ENCODE measurements at places on chromosomes 2 and 18.

DNA sequence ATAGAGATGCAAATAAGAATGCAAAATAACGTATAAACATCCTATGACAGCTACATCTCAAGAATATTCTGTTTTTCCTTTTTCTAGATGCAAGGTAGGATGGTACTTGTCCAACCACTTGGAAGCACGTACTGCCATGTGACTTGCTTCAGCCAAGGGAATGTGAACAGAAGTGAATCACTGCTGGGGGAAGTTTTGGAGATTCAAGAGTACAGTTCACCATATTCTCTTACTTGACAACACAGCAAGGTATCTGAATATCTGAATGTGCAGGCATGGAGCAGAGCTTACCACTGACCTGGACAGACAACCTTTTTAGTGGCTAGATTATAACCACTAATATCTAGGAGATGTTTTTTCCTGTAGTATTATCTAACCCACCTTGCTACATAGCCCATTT, 53.0 kb downstream of the TRIP12 start:
- no peak for DNase-seq
- H3K27ac ChIP-seq = no peak overlapping the region
- H3K36me3 ChIP-seq = peaks cover 33% of the 10 kb centered on the region
- H3K27me3 ChIP-seq = no peaks in the 10 kb centered on the region
- H3K4me1 ChIP-seq = peaks cover 32% of the 10 kb centered on the region

GRCh38 chr2:158893026-158893425, 75.4 kb upstream of the TANC1 start:
- H3K27me3 ChIP-seq = no peaks in the 10 kb centered on the region
- H3K4me3 ChIP-seq = no peak overlapping the region
- H3K36me3 ChIP-seq = no peaks in the 10 kb centered on the region

DNA sequence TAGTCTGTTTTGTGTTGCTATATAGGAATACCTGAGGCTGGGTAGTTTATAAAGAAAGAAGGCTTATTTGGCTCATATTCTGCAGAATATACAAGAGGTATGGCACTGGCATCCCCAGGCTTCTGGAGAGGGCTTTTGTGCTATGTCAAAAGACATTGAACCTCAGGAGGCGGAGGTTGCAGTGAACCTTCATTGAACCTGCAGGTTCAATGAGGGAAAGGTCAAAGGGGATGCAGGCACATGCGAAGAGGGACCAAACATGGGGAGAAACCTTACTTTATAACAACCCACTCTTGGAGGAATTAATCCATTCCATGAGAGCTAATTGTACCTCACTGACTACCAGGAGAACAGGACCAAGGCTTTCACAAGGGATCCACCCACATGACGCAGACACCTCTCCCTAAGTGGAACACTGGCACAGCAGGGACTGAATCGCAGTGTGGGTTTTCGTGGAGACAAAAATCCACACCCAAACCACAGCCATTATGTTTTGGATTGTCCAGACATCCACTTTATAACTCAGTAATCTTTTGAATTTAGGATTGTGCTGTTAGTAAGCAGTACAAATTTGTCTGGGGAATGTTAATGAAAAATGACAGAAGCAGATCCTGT, 4.1 kb upstream of the SERPINB8 start:
- no peak for DNase-seq
- peaks cover 13% of the 10 kb centered on the region for H3K4me1 ChIP-seq
- H3K27me3 ChIP-seq = peaks cover 6% of the 10 kb centered on the region
- H3K27ac ChIP-seq = no peak overlapping the region

- H3K4me1 ChIP-seq = peaks cover 19% of the 10 kb centered on the region
- peaks cover 37% of the 10 kb centered on the region for H3K27me3 ChIP-seq
- H3K36me3 ChIP-seq = peaks cover 4% of the 10 kb centered on the region
- DNase-seq = peak; percentile 53
- H3K4me3 ChIP-seq = no peak overlapping the region
Observed at GRCh38 chr2:8239531-8240088, 442.2 kb upstream of the ID2 start.

DNA sequence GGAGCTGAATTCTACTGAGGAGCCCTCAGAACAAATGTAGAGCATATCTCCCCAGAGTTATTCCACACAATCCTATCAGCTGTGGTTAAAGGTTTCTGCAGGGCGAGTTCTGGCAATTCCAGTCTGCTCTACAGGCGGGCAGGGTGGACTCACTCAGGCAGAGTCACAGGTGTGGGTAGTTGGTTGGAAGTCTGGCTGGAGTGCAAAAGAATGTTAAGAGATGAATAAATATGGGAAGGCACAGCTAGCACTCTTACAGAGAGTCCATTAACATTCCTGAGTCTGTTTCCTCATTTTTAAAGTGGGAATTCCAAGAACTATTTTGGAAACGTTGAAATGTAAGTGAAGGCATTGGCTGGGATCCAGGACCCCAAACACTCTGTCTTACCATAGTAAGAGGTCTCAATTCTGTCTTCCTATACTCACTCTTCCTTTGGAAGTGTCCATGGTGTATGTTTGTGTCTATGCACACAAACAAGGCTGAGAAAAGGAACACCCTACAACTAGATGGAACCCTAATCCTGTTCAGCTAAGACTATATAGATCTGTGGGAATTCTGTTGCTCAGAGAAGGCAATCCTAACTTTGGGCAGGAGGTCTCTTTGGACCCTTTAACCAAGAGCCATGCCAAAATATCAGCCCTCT, 63.3 kb upstream of the AQP4 start:
- H3K36me3 ChIP-seq = no peaks in the 10 kb centered on the region
- no peak overlapping the region for H3K4me3 ChIP-seq
- no peak overlapping the region for H3K27ac ChIP-seq
- no peak for DNase-seq
- H3K27me3 ChIP-seq = peaks cover 3% of the 10 kb centered on the region
- H3K4me1 ChIP-seq = no peaks in the 10 kb centered on the region

DNA sequence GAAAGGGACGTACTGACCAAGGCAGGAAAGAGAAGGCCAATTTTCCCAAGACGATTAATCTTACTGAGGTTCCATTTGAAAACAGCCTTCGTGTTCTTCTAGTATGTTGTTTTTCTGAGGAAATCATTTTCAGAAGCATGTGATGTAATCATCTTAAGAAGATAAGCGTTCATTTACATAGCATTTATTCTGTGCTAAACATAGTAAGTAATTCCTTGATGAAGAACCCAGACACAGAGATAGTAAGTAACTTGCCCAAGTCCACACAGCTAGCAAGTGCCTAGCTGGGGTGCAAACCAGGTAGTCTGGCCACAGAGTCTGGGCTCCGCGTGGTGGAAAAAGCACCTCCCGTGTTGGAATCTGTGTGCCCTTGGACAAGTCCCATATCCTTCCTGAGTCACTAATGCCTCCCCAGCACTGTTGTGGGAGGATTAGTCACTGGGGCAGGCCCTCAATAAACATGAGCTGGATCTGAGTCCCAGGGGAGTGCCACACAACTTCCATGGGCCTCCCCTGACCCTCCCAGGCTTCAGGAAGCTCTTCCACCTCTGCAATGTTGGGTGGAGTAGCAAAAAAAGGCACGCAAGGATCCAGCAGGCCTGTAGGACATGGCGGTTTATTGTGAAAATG, 26.9 kb upstream of the ASAP2 start:
- no peaks in the 10 kb centered on the region for H3K4me1 ChIP-seq
- no peaks in the 10 kb centered on the region for H3K36me3 ChIP-seq
- H3K4me3 ChIP-seq = no peak overlapping the region
- peaks cover 29% of the 10 kb centered on the region for H3K27me3 ChIP-seq
- no peak overlapping the region for H3K27ac ChIP-seq
- DNase-seq = no peak

GRCh38 chr2:215396595-215397313, 39.1 kb downstream of the FN1 start:
- H3K36me3 ChIP-seq = no peaks in the 10 kb centered on the region
- no peak overlapping the region for H3K27ac ChIP-seq
- H3K27me3 ChIP-seq = peaks cover 22% of the 10 kb centered on the region
- H3K4me3 ChIP-seq = no peak overlapping the region

GRCh38 chr18:78773819-78774218, 205.8 kb upstream of the SALL3 start:
- H3K27me3 ChIP-seq = no peaks in the 10 kb centered on the region
- H3K27ac ChIP-seq = no peak overlapping the region
- DNase-seq = no peak

DNA sequence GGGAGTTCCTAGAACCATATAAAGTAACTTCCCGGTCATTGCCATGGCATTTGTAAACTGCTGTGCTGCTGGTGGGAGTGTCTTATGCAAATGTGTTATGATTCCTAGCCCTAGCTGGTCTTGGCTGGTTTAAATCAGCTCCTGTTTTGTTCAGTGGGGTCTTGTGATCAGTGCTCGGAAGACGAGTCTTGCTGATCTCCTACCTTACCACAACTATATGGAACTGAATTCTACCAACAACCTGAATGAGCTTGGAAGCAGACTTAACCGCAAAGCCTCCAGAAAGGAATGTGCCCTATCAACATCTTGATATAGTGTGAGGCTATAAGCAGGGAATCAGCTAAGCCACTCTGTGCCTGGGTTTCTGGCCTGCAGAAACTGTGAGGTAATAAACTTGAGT, 33.5 kb downstream of the POLE4 start:
- H3K27ac ChIP-seq = no peak overlapping the region
- no peak for DNase-seq
- H3K4me3 ChIP-seq = no peak overlapping the region

- peaks cover 10% of the 10 kb centered on the region for H3K27me3 ChIP-seq
- no peaks in the 10 kb centered on the region for H3K36me3 ChIP-seq
- no peaks in the 10 kb centered on the region for H3K4me1 ChIP-seq
Observed at GRCh38 chr2:19547321-19547720, 188.9 kb upstream of the OSR1 start.

DNA sequence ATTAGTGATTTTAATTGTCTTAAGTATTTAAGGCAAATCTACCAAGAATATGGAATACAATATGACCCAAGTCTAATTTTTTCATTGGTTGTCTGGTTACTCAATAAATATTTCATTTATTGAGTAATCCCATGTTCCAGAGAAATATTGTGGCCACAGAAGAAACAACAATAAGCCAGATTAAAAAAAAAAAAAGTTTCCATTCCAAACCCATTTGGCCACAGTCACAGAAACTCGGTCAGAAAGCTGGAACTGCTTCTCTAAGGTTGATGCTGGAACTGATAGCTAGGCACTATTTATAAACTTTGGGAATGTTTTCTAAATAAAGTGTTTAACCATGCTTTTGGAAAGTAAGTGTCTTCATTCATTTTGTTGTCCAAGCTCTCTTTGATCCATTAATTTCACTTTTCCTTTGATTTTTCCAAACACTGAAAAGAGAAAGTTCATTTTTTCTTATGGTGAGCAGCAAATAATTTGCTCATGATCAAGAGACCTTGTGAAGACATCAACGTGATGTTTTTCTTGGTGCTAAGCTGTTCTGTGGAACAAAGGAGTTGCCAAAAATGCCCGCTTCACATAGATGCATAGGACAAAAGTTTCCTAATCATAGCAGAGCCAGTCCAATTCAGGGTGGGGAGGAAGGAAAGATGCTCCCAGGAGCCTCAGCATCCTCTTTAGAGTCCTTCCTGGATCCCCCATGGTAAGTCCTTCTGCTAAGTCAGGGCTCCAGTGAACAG, 72.1 kb upstream of the CCBE1 start:
- H3K4me3 ChIP-seq = no peak overlapping the region
- no peaks in the 10 kb centered on the region for H3K4me1 ChIP-seq
- no peak overlapping the region for H3K27ac ChIP-seq
- DNase-seq = no peak

- H3K27me3 ChIP-seq = peaks cover 3% of the 10 kb centered on the region
- DNase-seq = no peak
- peaks cover 16% of the 10 kb centered on the region for H3K4me1 ChIP-seq
- H3K4me3 ChIP-seq = no peak overlapping the region
- H3K36me3 ChIP-seq = no peaks in the 10 kb centered on the region
Observed at GRCh38 chr18:58212274-58212673, 168.2 kb downstream of the NEDD4L start.
